ENCODE measurements at places on chromosomes 5 and 9.

GRCh38 chr9:84567805-84568204, 101.7 kb upstream of the NTRK2 start:
- DNase-seq, result no peak

DNA sequence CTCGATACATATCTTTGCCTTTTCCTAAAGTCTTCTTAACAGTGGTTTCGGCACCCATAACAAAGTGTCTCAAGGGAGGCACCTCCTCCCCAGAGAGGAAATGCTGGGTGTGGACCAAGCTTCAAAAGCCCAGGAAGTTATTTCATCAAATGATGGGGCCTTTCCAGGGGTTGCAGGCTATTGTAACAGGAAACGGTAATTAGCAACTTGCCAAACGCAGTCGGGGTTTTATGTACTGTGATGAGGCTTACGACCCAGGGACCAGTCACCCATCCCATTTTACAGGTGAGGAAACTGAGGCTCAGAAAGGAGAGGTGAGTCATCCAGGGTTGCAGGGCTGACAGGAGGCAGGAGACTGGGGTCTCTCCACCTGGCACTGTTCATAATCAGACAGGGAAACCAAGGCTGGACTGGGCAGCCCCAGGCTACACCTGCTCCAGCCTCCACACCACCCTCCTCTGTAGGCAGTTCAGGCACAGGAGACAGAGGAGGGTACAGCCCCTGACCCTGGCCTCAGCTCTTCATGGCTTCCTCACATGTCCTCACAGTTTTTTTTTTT, 30.0 kb upstream of the SUSD3 start:
- DNase-seq, result no peak

DNA sequence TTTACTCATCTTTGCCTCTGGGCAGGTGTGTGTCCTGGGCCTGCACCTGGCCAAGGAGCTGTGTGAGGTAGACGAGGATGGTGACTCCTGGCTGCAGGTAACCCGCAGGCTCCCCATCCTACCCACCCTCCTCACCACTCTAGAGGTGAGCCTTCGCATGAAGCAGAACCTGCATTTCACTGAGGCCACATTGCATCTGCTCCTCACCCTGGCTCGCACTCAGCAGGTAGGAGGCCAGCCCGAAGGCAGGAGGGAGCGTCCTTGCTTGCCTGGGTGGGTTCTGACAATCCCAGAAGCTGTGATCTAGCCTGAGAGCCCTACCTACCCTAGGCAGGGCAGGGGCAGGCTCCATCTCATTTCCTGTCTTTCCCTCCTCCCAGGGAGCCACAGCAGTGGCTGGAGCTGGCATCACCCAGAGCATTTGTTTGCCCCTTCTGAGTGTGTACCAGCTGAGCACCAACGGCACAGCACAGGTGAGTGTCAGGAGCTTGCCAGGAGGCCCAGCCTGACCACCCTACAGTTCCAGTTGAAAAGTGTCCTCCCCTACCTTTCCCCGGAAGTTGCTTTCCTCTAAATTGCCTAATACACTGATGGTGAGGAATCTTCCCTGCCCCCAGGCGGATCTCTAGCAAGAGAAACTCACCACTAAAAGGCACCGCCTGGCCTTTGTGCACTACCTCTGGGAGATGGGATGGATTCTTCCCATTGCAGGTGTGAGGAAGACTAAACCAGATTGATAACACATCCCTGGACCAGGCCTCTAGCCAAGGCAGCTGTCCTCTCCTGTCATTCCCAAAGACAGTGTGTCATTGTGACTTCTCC, 26.4 kb downstream of the SH3GLB2 start:
- no peak for DNase-seq

GRCh38 chr9:19554529-19554928, 145.7 kb downstream of the ACER2 start:
- DNase-seq, result no peak

DNA sequence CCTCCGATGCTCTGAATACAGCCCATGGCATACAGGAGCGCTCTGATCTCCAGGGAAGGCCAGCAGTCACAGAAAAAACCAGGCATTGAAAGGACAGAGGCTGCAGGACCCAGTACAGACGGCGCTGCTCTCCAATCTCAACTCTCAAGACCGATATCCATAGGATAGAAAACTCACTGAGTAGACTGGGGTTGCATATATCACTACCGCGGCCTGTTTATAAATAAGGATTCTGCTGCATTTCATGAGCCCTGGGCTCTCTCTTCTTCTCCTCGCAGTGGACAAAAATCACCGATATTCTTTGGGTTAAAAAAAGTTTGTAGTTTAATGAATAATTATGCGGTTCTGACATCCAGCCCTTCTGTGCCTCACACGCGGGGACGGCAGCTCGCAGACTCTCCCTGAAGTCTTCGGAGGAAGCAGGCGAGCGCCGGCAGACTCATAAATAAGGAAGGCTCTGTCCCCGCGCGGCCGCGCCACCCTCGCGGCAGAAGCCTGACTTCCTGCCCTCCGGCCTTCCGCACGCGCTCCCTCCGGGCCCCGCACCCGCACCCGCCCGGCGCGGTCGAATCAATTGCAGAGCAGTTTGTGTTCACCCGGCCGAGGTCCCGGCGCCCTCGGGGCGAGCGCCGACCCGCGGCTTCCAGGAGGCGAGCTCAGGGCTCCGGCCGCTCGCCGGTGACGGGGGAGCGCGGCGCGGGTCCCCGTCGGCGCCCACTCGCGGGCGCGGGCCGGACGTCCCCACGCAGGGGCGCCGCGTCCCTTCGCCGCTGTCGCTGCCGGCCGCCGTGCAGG, at the start of gene FAM78A:
TSS of gene FAM78A (minus strand) at position 417 of the 795 bp plus-strand sequence. CDS start at position 86, 331 bp downstream.
- no peak for DNase-seq

DNA sequence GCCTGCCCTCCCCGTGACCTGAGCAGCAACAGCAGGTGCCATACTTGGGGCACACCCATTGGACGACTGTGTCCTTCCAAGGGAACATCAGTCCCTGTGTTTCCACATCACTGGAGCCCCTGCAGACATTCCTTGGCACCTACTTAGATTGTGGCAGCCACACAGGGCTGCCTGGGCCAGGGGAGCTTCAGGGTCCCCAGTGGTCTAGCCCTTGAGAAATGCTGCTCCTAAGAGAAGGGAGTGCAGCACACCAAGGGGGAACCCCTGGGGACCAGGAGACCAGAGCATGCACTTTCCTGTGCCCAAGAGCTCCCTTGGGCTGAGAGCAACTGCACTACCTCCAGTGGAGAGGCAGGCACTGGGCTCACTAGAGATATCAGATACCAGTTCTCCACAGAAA, 20.1 kb upstream of the ABLIM3 start:
- DNase-seq, result no peak

GRCh38 chr5:55820488-55820887, 30.7 kb upstream of the IL31RA start:
- no peak for DNase-seq

DNA sequence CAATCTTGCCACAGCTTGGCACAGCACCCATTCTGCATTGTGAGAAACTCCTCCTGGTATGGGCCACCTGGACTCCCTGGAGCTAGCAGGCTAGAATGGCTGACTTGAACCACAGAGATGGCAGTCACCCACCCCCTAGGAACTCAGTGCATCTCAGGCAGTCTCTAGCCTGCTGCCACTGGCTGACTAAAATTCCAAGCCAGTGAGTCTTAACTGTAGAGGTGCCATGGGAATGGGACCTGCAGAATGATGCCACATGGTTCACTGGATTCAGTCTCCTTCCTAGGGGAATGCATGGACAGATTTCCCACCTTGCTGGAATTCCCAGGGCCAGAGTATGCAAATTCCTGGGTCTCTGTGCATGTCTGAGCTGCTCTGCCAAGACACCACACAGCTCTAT, 382.9 kb downstream of the MAN2A1 start:
- DNase-seq, result no peak

DNA sequence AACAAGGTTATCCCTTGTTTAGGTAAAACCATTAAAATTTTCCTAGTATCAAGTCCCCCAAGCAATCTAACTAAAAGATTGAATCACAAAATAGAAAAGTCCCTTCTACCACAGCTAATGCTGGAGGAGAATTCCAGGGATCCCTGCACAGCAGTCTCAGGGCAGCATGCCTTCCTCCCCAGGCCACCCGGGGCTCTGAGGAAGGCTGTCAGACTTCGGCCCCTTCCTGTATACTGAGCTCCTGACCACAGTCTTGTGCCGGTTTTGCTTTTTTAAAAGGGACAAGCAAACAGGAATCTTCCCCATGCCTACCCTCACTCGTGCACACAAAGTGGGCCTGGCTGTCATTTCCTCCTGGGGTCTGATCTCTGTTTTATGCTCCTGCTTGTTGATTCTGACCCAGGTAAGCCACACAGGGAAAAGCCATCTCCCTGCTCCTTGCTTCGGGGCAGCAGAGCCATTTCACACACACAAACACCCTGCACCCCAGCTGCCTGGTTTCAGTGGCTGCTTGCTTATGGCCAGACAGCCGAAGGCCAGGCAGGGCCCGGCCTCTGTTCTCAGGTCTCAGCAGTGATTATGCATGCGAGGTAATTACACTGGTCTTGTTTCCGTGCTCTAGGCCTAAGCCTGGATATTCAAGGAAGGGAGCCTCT, 211.9 kb downstream of the NXNL2 start:
- no peak for DNase-seq

DNA sequence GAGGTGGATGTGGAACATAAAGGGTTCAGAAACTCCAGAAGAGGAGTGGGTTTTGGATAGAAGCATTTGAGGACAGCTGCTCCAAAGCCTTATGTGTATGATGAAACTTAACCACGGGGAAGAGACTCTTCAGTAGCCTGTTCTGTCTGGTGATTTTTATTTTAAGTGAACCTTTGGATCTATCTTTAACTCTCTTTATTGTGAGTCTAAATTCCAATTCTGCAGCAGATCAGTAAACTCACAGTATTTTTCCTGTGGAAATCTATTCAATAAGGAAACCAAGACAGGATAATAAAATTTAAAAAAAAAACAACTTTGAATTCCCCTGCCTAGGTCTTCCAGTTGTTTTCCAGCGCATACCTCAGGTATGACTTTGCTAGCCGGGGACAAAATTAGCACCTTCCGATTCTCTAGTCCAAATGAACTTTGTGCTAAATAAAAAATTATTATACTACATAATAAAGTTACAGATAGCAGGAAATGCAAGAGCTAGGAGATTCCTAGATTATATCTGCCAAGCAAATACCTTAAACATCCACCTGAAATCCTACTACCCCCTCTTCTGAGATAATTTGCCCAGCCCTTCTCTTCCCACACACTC, 101.9 kb downstream of the NLN start:
- DNase-seq, result no peak

- no peak for DNase-seq
These were observed 21.6 kb downstream of the SLC28A3 start for GRCh38 chr9:84318981-84319380.

GRCh38 chr9:134335486-134336220, 9.4 kb downstream of the RXRA start:
- no peak for DNase-seq

GRCh38 chr9:74838351-74838750, 49.4 kb downstream of the TRPM6 start:
- no peak for DNase-seq

GRCh38 chr9:111178331-111179055, 140.2 kb upstream of the LPAR1 start:
- no peak for DNase-seq

GRCh38 chr5:78757269-78758053, 108.9 kb upstream of the LHFPL2 start:
- DNase-seq, result no peak

DNA sequence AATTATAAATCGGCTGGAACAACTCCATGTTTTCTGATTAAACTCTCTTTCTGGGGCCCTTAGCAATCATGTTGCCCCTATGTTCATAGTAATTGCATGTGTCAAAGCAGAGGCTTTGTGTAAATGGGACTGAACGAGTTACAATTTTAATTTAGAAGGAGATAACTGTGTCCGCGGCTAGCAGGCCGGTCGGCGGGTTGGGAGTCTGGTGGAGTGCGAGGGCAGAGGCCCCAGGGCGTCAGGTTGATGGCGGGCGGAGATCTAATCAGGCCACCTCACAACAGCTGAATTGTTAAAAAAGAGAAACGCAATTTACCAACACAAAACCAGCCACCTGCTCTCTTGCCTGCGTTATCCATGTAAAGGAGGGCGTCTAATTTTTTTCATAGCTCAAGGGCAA, 134.9 kb upstream of the LPCAT1 start:
- no peak for DNase-seq

- DNase-seq, result no peak
These were observed 23.5 kb downstream of the KCTD16 start for GRCh38 chr5:144194144-144194543.

DNA sequence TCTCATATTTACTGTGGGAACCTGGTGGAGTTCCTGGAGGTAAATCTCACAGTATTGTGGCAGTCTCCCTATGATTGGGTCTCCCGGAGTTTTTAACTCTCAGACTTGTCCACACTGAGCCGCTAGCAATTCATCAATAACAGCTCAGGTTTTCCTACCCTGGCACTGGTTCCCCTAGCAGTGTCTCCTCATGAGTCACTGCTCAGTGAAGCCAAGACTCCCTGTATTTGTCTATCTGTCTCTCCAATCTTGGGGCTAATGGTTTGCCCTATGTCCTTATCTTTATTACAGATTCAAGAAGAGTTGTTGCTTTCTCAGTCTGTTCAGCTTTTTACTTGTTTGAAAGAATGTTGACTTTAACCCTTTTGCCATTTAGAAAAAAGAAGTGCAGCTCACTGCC, 176.7 kb upstream of the FGF10 start:
- no peak for DNase-seq

GRCh38 chr5:36744773-36745589, 131.6 kb upstream of the NIPBL start:
- no peak for DNase-seq

GRCh38 chr9:70614786-70615463, 200.5 kb upstream of the KLF9 start:
- DNase-seq, result no peak

DNA sequence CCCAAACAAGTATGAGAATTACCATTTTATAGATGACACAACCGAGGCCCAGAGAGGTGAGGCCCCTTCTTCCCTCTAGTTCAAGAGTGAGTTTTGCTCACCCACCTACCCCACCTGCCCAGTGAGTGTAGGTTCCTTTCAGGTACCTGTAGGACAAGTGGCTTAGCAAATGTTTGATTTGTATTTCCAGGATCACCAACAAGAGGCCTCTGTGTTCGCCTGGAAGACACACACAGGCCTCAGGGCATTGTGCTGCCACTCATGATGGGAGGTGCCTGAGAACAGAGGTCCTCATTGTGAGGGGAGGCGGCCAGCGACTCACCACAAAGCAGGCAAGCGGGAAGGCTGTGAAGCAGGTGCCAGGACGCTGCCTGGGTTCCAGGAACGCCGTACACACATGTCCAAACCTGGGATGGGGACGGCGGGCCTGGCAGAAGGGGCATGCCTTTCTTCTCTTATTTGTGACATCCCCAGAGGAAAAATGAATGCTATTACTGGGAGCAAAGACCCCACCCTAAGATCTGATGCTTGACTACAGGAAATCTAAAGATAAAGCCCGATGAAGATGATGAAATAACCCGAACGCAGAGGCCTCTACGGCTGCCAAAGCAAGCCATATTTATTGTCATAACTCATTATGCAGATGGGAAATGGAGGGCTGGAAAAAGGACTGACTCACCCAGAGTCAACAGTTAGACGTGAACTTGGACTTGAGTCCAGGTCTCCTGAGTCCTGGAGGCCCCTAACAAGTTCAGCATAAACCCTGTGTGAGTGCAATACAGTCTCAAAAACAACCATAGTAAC, 60.2 kb upstream of the SLC25A51 start:
- no peak for DNase-seq

All from esophagus squamous epithelium (tissue), 5 donors.